ENCODE measurements at places on chromosomes 7 and 10. TPM values are rescaled to one million over a fixed set of nuclear protein-coding genes. Genes with fewer than 3 reads are reported as not detected.

Gene TWIST1
- 53.4 TPM for total RNA-seq

Gene OR6B1
- not detected for total RNA-seq

Gene CALML3
- total RNA-seq: not detected

Gene UFSP1
- 2.9 TPM for total RNA-seq

Gene LRCH4
- total RNA-seq: 76.2 TPM

Gene SMO
- total RNA-seq: 41.6 TPM

Gene TEX47
- total RNA-seq: not detected

Gene PCLO
- total RNA-seq: 1.4 TPM

Gene ALDH18A1
- 111 TPM for total RNA-seq

Gene CYP2C18
- total RNA-seq: not detected

GRCh38 chr7:155864991-155865690 is 52.9 kb upstream of the SHH start:
- no peak overlapping the region for H3K27ac ChIP-seq
- peak; percentile 77 for DNase-seq
- no peaks in the 10 kb centered on the region for H3K36me3 ChIP-seq
- H3K27me3 ChIP-seq: peaks cover 15% of the 10 kb centered on the region
- H3K4me1 ChIP-seq: peaks cover 11% of the 10 kb centered on the region

- H3K36me3 ChIP-seq: no peaks in the 10 kb centered on the region
- peak; percentile 77 for DNase-seq
- no peaks in the 10 kb centered on the region for H3K4me1 ChIP-seq
- H3K4me3 ChIP-seq: no peak overlapping the region
These were observed 5.8 kb downstream of the MAT1A start for GRCh38 chr10:80283536-80284199.

DNA sequence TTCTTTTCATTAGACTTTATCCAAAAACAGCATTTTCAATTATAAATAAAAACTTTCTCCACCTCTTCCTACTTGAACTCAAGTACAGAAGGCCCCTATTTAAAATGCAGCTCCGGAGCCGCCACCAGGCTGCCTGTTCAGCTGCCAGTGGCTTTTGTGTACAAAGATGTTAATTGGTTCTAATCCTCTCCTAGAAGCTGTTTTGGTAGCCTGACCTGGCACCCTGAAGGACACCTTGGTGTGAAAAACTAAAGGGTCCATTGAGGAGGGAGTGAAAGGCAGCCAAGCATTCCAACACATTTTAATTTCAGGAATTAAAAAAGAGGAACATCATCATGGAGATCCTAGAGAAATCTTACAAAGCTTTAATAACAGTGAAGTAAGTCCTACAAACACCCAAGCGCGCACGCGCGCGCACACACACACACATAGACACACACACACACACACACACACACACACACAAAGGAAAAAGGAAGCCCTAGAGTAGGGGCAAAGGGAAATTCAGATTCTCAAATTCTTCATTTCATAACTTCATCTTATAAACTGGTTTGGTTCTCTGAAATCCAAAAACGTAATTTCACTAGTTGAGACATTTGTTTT is 41.4 kb downstream of the VAX1 start:
- H3K27ac ChIP-seq: no peak overlapping the region
- no peaks in the 10 kb centered on the region for H3K36me3 ChIP-seq
- DNase-seq: no peak
- H3K4me1 ChIP-seq: no peaks in the 10 kb centered on the region
- H3K27me3 ChIP-seq: peaks cover 16% of the 10 kb centered on the region

DNA sequence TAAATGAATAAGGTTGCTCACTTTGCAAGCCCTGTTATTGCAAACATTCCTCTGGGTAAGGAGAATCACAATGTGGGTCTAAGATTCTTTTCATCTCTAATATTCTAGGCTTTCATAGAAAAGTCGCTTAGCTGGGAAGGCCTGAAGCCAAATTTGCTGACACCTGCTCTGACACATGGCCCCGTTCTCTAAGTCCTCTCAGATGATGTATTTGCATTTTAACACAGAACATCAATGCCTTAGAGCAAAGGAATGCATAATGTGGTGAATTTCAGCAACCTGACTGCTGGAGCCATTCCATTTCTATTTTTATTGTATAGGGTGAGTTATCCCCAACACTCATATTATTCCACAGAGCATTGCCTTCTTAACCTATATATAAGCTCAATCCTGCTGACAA is 682.1 kb upstream of the NRP1 start:
- H3K4me3 ChIP-seq: no peak overlapping the region
- H3K4me1 ChIP-seq: peaks cover 2% of the 10 kb centered on the region
- H3K36me3 ChIP-seq: no peaks in the 10 kb centered on the region
- H3K27me3 ChIP-seq: peaks cover 13% of the 10 kb centered on the region
- H3K27ac ChIP-seq: no peak overlapping the region
- DNase-seq: no peak

DNA sequence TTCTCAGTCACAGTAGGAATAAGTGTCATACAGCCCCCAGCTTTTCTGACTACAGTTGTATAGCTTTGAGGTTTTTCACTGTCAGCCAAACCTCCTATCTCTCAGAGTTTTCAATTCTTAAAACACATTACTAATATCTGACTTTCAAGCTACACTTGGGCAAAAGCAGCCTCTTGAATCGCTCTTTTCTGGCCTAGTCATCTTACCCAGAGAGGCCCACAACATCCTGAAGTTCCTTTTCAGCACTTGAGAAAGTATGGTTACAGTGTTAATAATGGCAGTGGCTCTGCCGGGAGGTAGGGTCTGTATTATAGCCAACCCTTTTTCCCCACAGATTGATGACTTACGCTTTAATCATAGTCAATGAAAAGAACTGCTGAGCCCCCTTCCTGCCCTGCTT is 181.0 kb downstream of the LRRC4 start:
- H3K27me3 ChIP-seq: no peaks in the 10 kb centered on the region
- no peak for DNase-seq
- H3K4me3 ChIP-seq: no peak overlapping the region
- peaks cover 12% of the 10 kb centered on the region for H3K36me3 ChIP-seq

DNA sequence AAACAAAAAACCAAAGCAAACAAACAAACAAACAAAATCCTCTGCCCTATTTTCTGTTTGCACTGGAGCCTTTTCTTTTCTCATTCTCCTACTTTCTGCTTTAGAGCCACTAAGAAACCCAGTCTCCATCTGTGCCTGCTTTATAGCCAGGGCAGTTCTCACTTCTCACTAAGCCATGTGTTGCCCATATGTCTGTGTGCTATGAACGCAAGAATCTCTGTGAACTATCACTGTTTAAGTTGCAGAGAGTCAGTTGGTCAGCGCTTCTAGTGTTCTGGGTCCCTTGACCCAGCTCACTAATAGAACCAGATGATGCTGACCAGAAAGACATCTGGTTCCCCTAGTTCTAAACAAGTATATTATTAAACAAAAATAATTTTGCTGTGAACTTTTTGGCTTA is 81.4 kb downstream of the FAM185A start:
- H3K4me3 ChIP-seq: no peak overlapping the region
- no peak for DNase-seq
- H3K27ac ChIP-seq: no peak overlapping the region
- H3K36me3 ChIP-seq: peaks cover 15% of the 10 kb centered on the region
- peaks cover 26% of the 10 kb centered on the region for H3K4me1 ChIP-seq

DNA sequence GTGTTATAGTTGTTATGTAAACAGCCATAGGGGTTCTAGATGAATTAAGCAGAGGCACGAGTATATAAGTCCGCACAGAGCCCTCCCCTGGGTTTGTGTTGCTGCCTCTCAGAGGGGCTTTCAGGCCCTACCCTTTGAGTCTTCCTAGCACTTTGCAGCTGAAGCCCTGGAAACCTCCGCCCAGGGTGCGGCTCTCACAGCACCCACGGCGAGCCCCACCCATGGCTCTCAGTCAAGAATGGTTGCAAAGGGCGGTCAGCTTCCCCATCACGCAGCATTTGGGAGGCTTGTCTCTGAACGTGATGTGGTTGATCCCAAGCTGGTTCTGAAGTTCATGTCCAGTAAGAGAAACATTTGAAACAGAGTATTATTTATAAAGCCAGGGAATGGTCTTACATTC is 18.8 kb upstream of the INSIG1 start:
- H3K4me1 ChIP-seq: peaks cover 4% of the 10 kb centered on the region
- no peak overlapping the region for H3K4me3 ChIP-seq
- no peak for DNase-seq
- peaks cover 67% of the 10 kb centered on the region for H3K27me3 ChIP-seq

- H3K27ac ChIP-seq: no peak overlapping the region
- no peak overlapping the region for H3K4me3 ChIP-seq
- H3K4me1 ChIP-seq: no peaks in the 10 kb centered on the region
- H3K27me3 ChIP-seq: no peaks in the 10 kb centered on the region
These were observed 132.9 kb downstream of the ADRA2A start for GRCh38 chr10:111209692-111210091.

- H3K27me3 ChIP-seq: peaks cover 63% of the 10 kb centered on the region
- H3K4me3 ChIP-seq: no peak overlapping the region
- no peak overlapping the region for H3K27ac ChIP-seq
- H3K36me3 ChIP-seq: no peaks in the 10 kb centered on the region
- no peaks in the 10 kb centered on the region for H3K4me1 ChIP-seq
These were observed 182.5 kb downstream of the LRMDA start for GRCh38 chr10:75613685-75614504.

DNA sequence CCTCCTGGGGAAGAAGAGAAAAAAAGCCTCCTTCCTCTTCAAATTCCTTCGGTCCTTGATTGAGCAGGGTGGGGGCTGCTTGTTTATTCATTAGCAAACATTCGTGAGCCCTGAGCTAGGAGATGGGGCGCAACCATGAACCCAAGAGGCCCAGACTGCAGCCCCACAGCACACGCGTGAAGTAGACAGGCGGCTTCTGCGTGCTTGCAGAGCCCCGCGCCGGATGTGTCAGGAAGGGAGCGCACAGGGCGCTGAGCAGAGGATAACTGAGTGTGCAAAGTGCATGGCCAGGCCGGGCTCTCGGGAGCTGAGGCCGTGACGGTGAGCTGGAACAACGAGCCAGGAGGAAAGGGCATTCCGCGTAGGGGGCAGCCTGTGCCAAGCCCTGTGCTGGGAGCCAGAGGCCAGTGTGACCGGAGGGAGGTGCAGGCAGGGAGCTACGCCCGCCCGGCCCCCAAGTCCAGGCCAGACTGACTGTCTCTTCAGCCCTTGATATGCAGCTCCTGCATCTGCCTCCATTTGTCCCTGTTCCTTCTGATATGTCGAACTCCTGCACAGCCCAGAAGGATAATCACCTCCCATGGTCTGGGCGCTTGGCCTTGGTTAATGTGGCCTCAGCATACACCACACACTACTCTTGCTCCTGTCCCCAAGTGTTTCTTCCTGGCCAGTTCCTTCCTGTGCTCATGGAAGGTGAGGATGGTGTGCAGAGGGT is 4.6 kb downstream of the FOXL3 start:
- peaks cover 13% of the 10 kb centered on the region for H3K4me1 ChIP-seq
- no peaks in the 10 kb centered on the region for H3K36me3 ChIP-seq
- no peak overlapping the region for H3K27ac ChIP-seq
- no peak overlapping the region for H3K4me3 ChIP-seq
- DNase-seq: no peak

- no peak overlapping the region for H3K4me3 ChIP-seq
- no peaks in the 10 kb centered on the region for H3K27me3 ChIP-seq
- no peaks in the 10 kb centered on the region for H3K36me3 ChIP-seq
- no peak overlapping the region for H3K27ac ChIP-seq
- no peak for DNase-seq
These were observed 248.5 kb downstream of the BUB3 start for GRCh38 chr10:123402656-123403055.

GRCh38 chr10:19929506-19930140 is 113.4 kb downstream of the PLXDC2 start:
- H3K4me1 ChIP-seq: peaks cover 38% of the 10 kb centered on the region
- H3K36me3 ChIP-seq: no peaks in the 10 kb centered on the region
- H3K4me3 ChIP-seq: peak overlapping the region; percentile 20
- H3K27ac ChIP-seq: peak overlapping the region; percentile 69
- no peaks in the 10 kb centered on the region for H3K27me3 ChIP-seq
- DNase-seq: no peak

GRCh38 chr7:141335164-141335563 is 216.0 kb upstream of the AGK start:
- no peaks in the 10 kb centered on the region for H3K27me3 ChIP-seq
- no peak overlapping the region for H3K27ac ChIP-seq
- no peak for DNase-seq
- H3K4me3 ChIP-seq: no peak overlapping the region

DNA sequence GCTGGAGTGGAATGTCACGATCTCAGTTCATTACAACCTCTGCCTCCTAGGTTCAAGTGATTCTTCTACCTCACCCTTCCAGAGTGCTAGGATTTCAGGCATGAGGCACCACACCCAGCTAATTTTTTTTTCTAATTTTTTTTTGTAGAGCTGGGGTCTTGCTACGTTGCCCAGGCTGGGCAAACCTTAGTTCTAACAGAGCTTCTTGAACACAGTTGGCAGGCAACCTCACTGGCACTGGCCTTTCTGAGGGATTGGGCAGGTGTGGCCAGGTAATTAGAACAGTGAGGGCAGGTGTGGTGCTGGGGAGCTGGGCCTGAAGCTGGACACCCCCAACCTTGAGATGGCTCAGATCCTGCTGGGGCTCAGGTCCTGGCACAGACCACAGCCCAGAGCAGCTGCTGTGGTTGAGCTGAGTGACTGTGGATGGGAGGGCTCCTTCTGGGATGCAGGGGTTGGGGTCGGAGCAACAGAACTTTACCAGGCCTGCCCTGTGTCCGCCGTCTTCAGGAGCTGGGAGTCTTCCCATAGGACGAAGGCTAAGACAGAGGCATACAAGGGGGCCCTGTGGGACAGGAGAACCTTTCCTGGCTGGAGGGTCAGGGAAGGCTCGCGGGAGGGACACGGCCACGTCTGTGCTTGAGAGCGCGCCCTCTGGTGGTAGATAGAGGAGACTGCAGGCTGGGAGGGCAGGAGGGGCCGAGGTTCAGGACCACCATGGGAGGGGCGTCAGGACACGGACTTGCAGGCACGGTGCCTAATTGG is 48.2 kb downstream of the COL26A1 start:
- H3K27ac ChIP-seq: peak overlapping the region; percentile 62
- H3K4me1 ChIP-seq: peaks cover 17% of the 10 kb centered on the region
- H3K36me3 ChIP-seq: peaks cover 18% of the 10 kb centered on the region

GRCh38 chr10:127428385-127428980 is 120.6 kb upstream of the NPS start:
- peaks cover 33% of the 10 kb centered on the region for H3K36me3 ChIP-seq
- peaks cover 10% of the 10 kb centered on the region for H3K4me1 ChIP-seq
- DNase-seq: no peak
- H3K27me3 ChIP-seq: no peaks in the 10 kb centered on the region
- no peak overlapping the region for H3K4me3 ChIP-seq

DNA sequence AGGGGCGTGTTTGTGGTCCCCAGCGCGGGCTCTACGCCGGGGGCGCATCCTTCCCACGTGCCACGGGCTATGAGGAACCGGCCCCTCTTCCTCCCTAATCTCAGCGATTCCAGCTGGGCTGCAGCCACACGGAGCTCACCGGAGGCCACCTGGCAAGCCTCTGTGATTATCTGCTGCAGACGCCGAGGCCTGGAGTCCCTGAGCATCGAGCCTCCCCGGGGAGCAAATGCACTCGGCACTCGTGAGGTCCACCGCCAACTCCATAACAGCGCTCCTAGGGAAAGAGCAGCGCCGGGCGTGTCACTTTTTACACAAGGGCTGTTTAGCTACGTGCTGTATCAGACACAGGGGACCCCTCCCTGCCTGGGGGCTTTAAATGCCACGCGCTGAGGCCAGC is 101.2 kb downstream of the DYNC2I1 start:
- peak; percentile 83 for DNase-seq
- H3K36me3 ChIP-seq: no peaks in the 10 kb centered on the region
- no peaks in the 10 kb centered on the region for H3K27me3 ChIP-seq

GRCh38 chr7:88429382-88429781 is 122.7 kb upstream of the STEAP4 start:
- DNase-seq: no peak
- H3K27ac ChIP-seq: no peak overlapping the region
- H3K4me3 ChIP-seq: no peak overlapping the region
- H3K4me1 ChIP-seq: no peaks in the 10 kb centered on the region
- peaks cover 3% of the 10 kb centered on the region for H3K27me3 ChIP-seq
- no peaks in the 10 kb centered on the region for H3K36me3 ChIP-seq

- H3K4me3 ChIP-seq: no peak overlapping the region
- H3K4me1 ChIP-seq: no peaks in the 10 kb centered on the region
- no peaks in the 10 kb centered on the region for H3K36me3 ChIP-seq
- H3K27me3 ChIP-seq: no peaks in the 10 kb centered on the region
These were observed 261.5 kb upstream of the NPSR1 start for GRCh38 chr7:34396437-34397064.
